ENCODE measurements at places on chromosomes 11 and 22. TPM values are rescaled to one million over a fixed set of nuclear protein-coding genes. Genes with fewer than 3 reads are reported as not detected.

FXYD6 gene
- 0.32 TPM for total RNA-seq

MRGPRE gene
- total RNA-seq, result not detected

LAMTOR1 gene
- total RNA-seq, result 89.2 TPM

RANBP1 gene
- 101 TPM for total RNA-seq

SCO2 gene
- total RNA-seq, result 2.8 TPM

TESMIN gene
- total RNA-seq, result not detected

OR56A1 gene
- under 0.01 TPM for total RNA-seq

CDCA5 gene
- 1.6 TPM for total RNA-seq

POTEH gene
- not detected for total RNA-seq

ZNF215 gene
- 3.0 TPM for total RNA-seq

MRGPRX4 gene
- total RNA-seq, result not detected

TOLLIP gene
- 23.2 TPM for total RNA-seq

SCGB1D2 gene
- not detected for total RNA-seq

GLB1L2 gene
- not detected for total RNA-seq

PANX2 gene
- total RNA-seq, result 0.52 TPM

C11orf91 gene
- not detected for total RNA-seq

BAIAP2L2 gene
- 0.69 TPM for total RNA-seq

DRICH1 gene
- total RNA-seq, result 0.17 TPM

OR5AK2 gene
- not detected for total RNA-seq

TYR gene
- total RNA-seq, result not detected

SELENOH gene
- total RNA-seq, result 50.1 TPM

SLC25A18 gene
- total RNA-seq, result not detected

FOLR1 gene
- total RNA-seq, result not detected

TMPRSS5 gene
- 0.16 TPM for total RNA-seq

TTC38 gene
- 21.0 TPM for total RNA-seq

PSMA1 gene
- total RNA-seq, result 135 TPM

NLRP6 gene
- total RNA-seq, result under 0.01 TPM

VWCE gene
- 14.9 TPM for total RNA-seq

SLC22A6 gene
- total RNA-seq, result not detected

OOSP2 gene
- not detected for total RNA-seq

KIAA1671 gene
- under 0.01 TPM for total RNA-seq

Measured in bronchial smooth muscle cell (primary cell).